ENCODE measurements at places on chromosomes 2 and 18.

DNA sequence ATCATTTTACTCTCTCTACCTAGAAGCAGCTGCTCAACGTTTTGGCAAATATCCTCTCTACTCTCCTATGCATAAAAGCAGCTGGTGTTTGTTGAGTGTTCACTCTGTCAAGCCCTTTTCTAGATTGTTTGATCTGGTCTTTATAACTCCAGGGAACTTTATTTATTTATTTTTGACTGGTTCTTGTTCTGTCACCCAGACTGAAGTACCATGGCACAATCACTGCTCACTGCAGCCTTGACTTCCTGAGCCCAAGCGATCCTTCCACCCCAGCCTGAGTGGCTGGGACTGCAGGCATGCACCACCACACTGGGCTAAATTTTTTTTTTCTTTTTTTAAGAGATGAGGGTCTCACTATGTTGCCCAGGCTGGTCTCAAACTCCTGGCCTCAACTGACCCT lies 12.7 kb downstream of the CATIP start:
- no peak for DNase-seq

DNA sequence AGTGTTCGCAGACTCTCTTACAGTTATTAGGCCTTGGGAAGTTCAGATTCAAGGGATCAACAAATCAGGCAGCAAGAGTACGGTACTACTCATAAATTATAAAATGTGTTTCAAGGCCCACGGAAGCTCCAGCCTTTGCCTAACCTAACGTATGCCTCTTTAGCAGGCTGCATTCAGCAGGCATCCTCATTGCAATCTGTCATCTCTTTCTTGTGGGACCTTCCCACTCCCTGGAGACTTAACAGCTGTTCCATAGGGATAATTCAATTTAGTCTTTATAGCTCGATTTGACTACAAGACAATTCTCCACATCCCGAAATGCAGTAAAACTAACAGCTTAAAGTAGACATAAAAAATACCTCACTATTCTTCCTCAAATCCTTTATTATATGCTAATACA lies 453.7 kb downstream of the CNTNAP5 start:
- DNase-seq, result no peak

- DNase-seq, result no peak
Measured at GRCh38 chr18:79400091-79400590, 4.4 kb downstream of the NFATC1 start.

DNA sequence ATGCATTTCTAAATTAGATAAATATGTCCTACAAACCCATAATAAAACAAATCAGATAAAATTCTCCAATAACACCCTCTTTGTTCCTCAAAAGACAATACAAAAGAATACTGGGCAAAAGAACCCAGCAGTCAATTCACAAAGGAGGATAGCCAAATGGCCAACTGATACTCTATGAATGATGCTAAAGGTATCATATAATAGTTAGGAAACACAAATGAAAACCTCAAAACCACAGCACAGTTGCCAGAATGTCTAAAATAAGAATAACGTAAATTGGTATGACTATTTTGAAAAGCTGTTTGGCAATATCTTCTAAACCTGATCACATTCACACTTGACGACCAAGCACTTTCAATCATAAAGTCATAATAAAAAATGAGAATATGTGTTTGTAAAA lies 315.4 kb downstream of the CDH7 start:
- no peak for DNase-seq

- DNase-seq, result no peak
Measured at GRCh38 chr2:227503433-227504406, 31.8 kb downstream of the AGFG1 start.

DNA sequence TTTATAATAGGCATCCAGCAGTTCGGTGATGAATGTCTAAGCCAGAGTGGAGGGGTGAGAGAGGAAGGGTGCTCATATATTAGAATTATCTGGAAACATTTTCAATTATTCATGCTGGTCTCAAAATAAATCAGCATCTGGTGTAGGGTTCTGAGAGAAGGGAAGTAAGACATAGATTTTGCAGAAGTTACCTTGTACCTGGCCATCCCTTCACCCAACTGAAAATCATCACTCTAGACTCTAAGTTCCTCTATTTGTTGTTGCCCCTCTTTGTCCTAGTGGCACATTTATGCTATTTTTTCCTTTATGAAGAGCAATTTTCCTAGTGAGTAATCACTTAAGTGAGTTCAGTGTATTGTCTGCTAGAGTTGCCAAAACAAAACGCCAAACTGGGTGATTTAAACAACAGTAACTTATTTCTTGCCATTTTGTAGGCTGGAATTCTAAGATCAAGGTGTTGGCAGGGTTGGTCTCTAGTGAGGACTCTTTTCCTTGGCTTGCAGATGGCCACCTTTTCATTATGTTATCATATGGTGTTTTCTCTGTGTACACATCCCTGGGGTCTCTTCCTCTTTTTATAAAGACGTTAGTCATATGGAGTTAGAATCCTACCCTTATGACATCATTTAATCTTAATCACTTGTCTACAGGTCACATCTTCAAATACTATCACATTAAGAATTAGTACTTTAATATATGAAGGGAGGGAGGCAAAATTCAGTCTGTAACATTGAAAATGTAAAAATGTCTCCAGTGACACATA lies 129.9 kb upstream of the KLHL14 start:
- DNase-seq, result no peak

GRCh38 chr2:28406276-28407096 lies 13.8 kb downstream of the FOSL2 start:
- DNase-seq, result no peak

DNA sequence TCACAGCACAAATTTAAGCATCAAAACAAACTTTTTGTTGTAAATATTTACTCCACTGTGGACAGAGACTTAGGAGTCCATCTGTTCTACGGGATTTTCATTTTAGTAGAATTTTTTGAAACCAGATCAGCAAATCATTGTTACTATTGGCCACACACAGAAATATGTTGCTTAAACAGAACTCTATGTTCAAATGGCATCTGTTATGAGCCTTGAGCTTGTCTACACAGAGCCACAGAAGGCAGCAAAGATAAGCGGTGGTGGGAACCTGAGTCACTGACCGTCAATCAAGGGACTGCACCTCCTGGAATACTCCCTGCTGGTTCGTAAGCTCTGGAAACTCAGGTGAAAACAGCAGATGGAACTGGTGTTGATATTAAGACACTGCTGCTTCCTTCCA lies 156.8 kb downstream of the TMEM200C start:
- DNase-seq, result no peak

- no peak for DNase-seq
Measured at GRCh38 chr18:43525169-43525568, 247.9 kb upstream of the SYT4 start.

DNA sequence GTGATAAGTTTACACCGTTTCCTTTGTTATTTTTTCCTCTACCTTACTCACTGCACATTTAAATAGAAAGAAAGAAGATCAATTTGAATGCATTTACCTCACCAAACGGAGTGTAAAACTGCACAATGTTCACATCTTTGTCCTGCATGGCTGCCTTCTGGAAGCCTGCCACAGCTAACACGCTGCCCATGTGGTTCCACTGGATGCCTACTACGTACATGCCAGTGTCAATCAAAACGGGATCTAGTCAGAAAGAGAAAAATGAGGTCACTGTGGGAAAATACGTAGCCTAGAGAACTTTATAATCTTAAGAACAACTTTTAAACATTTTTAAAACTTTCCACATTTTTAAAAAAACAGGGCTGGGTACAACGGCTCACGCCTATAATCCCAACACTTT lies 16.4 kb downstream of the WDR35 start:
- no peak for DNase-seq

DNA sequence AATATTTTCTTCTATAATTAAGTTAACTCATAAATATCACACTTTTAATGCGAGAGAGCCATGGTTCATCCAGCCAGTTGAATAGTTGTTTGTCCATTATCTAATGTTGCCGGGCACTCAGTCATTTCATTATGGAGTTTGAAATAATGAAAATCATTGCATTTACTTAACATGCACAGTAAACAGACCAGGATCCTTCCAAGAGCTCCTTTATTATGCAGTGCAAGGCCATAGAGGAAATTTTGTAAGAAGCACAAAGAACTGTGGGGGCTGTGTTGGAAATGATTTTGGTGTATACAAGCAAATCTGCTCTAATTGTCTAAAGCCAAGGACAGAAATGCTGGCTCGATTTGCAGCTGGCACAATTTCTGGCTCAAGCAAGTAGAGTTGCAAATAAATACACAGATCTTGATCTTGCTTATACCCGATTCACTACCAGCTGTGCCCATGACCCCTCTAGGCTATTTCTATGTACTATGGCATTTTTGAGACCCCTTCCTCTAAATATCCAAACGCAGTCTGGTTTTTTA lies 400.3 kb upstream of the HNRNPA3 start:
- no peak for DNase-seq

DNA sequence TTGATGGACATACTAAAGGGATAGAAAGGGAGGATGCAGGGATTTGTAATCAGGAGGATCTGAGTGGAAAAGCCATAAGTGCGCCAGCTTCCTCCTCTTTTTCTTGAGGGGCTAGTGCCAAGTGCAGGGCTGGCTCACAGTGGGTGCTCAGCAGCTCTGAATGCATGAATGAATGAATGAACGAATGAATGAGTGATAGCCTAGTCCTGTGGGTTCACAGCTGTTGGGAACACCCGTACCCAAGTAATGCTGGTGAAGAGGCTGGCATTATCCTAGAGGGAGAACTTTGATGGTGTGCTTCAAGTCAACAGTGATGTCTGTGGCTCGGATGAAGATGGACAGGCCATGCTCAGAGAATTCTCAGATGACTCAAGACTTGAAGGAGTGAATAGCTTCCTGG lies 108.8 kb downstream of the KCTD1 start:
- no peak for DNase-seq

- DNase-seq, result no peak
Measured at GRCh38 chr2:174664084-174664759, 66.6 kb upstream of the WIPF1 start.

GRCh38 chr2:110121052-110121334 lies 5.4 kb upstream of the MALL start:
- DNase-seq, result no peak

DNA sequence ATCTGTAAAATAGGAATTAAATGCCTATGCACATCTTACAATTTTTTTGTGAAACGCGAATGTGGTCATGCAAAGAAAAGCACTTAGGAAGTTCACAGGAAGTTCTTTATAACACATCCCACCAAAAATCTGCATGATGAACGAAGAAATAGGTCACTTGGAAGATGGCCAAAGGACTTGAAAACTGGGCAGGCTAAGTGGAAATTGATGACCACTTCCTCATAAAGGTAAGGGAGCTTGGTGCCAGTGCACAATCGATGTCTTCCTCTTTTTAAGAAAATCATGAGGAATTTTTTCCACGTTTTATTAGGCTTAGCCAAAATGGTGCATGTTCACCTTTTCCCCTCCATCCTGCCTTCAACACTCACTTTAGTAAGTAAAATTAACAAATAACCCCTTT lies 8.2 kb upstream of the NT5C1B start:
- no peak for DNase-seq

DNA sequence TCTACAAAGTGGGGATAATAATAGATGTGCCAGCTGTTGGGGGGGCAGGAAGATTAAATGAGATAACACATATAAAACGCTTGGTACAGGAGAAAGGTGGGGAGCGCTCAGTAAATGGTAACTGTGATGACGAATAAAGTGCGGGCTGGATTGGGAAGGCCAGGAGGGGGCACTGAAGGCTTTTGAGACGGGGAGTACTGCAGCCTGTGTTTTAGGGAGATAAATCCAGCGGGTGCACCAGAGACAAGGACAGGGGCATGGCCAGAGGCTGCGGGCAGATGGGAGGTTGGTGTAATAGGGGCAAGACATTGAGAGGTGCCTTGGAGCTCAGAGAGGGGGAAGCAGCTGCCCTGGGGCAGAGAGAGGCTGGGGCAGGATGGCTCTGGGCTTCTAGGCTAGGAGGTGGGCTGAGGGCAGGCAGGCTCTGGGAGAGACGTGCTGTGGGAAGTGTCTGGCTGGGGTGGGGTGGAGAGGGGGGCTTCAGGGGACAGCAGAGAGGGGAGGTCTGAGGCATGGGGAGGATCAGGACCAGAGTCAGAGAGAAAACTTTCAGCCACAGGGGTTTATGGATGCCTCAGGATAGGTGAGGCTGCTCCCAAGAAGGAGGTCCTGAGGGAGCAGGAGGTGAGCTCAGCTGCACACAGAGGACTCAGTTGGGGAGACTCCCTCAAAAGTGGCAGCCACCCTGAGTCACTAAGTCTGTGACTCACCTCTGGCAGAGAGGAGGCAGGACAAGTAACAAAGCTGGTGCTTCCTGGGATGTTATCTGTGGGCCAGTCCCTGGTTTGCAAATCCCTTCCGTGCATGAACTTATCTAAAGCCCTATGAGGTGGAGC lies 18.8 kb downstream of the TEX44 start:
- no peak for DNase-seq

- DNase-seq, result peak; percentile 38
Measured at GRCh38 chr2:235170016-235170415, 218.2 kb downstream of the SH3BP4 start.

GRCh38 chr2:187842978-187843847 lies 289.0 kb upstream of the TFPI start:
- DNase-seq, result peak; percentile 24

GRCh38 chr2:118580651-118581050 lies 266.8 kb downstream of the EN1 start:
- DNase-seq, result peak; percentile 24

DNA sequence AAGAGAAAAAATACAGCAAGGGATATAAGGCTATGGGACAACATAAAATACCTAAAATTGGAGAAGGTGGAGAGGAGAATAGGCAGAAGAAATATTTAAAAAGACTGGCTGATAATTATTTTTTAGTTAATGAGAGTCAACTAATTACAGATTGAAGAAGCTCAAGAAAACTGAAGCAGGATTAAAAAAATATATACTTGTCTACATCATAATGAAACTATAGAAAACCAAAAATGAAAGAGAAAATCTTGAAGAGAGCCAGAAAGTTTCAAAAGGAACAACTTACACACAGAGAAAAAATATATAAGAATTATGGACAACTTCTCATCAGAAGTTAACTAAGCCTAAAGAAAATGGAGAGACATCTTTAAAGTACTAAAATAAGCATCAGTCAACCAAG lies 62.9 kb upstream of the APCDD1 start:
- no peak for DNase-seq

DNA sequence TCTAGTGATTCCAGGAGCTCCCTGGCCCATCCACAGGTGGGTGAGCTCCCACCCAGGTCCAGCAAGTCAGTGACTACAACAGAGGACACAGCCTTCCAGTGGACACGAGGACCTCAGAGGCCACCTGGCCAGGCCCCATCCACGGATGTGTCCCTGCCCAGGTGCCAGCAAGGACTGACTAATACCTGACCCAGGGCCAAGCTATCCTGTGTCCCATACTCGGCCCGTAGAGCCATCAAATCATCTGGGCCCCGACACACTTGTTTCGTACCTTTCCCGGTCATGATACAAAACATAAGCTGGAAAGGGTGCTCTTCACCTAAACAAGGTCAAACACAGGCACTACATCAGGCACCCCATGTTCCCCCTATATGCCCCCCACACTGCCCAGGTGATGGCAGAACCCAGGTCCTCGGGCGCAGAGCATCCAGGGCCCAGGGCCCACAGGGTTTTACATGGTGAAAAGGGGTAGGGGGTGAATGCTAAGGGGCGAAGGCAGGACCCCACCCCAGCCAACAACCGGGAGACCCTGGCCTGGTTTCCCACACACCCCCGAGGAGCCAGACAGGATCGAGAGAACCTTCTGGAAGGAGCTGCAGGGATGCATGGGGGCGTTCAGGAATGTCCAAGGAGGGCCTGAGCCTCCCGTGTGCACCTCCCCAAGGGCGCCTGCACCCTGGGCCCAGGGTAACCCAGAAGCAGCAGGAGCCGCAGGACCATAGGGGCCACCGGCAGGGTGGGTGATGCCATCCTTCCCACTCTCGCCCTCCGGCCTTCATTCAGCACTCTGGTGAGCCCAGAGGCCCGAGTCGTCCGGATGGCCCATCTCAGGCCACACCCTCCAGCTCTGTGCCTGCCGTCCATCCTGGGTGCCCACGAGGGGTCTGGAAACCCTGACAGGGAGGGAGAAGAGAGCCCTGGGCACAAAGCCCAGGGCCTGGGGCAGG lies 94.3 kb downstream of the HDAC4 start:
- no peak for DNase-seq
